ELF-1 (cell line): ENCODE measurements at places on chromosomes 11 and 22.

GRCh38 chr11:60858731-60859464 is 3.1 kb upstream of the PTGDR2 start:
- DNase-seq = no peak

DNA sequence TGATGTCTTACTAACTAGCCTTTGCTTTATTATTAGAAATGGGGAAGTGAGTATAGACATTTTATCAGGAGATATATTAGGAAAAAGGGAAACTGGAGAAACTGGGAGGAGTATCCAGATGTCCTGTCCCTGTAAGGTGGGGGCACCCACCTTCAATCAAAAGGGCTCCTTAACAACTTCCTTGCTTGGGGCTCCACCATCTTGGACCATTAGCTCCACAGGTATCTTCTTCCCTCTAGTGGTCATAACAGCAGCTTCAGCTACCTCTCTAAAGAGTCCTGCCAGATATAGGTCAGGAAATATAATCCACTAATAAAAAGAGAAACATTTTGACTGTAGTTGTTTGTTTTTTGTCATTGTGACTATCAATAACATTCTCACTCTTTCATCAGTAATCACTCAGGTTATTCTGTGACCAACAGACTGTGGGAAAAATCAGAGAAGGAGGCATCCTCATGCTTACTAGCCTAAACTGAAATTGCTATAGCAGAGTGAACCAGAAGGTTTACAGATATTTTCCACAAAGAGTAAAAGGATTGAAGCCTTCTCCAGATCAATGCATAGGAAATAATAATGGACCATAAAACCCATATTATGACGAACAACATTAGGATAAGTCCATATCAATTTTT is 10.4 kb downstream of the OR51B4 start:
- DNase-seq = peak; percentile 13

DNA sequence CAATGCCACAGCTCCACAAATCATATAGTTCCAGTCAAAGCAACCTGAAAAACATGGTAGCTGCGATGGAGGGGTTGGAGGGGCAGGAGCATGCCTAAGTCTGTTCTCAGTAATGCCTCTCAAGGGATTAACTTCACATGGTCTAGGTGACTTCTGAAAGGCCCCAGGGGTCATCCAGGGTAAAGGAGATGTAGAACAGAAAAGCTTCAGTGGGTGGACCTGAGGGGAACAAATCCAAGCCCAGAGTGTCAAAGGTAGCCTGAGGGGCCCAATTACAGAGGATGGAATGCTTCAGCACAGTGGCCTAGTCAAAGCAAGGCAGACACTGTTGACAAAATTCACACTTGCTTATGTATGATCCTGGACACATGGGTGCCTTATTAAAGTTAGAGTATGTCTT is 23.3 kb downstream of the OR4D9 start:
- DNase-seq = peak; percentile 90

DNA sequence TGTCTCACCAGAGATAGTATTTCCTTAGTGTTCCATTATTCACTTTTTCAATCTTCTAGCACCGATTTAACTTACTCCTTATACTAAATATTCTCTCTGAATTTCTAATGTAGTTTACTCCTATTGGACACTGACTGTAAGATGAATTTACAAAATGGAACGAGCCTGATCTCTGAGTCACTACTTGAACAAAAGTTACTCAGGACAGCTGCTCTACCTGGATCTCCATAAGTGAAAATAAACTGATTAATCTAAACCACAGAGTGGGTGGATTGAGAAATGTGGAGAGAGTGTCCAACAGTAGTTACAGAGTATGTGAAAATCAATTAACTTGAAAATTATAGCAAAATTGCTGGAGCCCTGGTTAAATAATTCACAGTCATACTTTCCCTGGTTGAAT is 141.7 kb upstream of the CHORDC1 start:
- DNase-seq = no peak

GRCh38 chr22:42613872-42614301 is 796 bp downstream of the POLDIP3 start:
- DNase-seq = peak; percentile 91

- DNase-seq = no peak
Observed at GRCh38 chr11:113667801-113668200, 38.3 kb downstream of the TMPRSS5 start.

DNA sequence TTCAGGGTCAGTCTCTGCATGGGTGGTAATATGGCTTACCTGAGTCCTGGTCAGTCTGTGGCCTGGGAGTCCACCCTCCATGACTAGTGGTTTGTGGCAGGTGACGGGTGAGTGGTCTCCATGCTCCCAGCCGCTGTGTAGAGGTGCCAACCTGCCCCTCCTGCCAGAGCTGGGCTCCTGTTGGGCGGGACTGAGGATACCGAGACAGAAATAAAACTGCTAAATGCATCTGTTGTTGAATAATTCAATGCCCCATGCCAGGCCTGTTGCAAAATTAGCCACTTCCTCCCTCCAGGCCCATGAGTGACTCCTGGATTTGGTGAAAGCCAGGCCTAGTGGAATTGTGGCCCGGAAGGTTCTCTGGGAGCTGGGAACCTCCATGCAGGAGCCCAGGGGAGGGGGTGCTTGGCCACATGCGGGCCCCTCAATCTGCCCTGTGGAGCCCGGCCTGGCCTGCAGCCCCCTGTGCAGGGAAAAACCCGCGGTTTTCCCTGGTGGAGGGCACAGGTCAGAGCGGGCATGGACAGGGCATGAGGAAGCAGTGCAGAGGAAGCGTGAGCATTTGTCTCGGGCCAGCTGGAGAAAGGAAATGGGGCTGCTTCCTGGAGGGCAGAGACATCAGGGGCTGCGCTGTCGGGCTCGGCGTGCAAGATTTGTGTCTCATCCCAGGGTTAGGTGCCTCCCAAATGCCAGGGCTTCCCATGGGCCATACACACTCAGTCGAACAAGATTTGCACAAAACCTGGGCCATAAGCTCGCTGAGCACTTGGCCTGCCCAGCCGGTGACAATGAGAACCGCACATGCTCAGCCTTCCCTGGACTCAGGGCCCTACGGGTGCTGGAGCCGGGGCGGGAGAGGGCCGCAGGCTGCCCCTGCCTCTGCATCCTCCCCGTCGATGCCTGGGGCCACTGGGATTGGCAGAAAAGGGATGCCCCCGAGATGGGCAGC is 66.9 kb downstream of the KCNQ1 start:
- DNase-seq = no peak

GRCh38 chr11:93288079-93288478 is 42.5 kb upstream of the DEUP1 start:
- DNase-seq = no peak

DNA sequence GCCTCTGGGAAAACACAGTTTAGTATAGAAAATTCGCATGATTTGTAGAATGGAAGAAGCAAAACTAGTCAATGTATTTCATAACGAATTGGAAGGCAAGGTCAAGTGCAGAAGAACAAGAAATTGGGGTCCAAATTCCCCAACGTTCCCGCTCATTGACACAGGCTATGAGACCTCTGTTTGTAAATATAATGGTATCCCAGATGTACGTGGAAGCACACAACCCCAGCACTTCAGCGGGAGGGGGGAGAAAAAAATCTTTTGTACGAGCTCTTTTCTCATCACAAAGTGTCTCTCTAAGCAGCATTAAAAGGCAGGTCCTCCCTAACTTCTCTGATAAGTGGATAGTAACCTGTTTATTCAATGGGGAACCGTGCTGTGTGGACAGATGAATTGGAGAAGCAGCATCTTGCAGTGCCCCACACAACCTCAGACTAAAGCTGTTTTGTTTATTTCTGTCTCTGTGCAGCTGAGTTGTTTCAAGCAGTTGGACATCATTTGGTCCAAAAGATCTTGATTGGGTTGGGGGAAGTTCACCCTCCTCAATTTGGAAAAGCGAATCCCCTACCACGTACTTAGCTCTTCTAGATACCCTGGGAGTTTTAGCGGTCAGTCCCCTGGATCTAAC is 1.1 kb upstream of the GAB2 start:
- peak; percentile 13 for DNase-seq

DNA sequence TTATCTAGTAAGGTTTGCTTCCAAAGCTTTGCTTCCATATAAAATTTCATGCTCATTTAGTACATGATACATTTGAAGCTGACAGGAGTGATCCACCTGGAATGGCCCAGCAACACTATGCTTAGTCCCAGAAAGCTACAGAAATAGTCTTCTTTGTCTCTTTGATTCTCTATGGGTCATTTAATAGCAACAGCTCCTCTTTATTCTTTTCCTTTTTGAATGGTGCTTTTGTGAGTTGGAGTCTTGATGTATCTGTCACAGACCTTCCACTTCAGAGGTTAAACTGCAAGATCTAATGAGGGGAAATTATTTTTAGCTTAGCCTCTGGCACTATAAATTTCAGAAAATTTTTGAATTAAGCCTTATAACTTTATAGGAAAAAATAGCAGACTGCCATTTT is 509.5 kb downstream of the KCNA4 start:
- no peak for DNase-seq

DNA sequence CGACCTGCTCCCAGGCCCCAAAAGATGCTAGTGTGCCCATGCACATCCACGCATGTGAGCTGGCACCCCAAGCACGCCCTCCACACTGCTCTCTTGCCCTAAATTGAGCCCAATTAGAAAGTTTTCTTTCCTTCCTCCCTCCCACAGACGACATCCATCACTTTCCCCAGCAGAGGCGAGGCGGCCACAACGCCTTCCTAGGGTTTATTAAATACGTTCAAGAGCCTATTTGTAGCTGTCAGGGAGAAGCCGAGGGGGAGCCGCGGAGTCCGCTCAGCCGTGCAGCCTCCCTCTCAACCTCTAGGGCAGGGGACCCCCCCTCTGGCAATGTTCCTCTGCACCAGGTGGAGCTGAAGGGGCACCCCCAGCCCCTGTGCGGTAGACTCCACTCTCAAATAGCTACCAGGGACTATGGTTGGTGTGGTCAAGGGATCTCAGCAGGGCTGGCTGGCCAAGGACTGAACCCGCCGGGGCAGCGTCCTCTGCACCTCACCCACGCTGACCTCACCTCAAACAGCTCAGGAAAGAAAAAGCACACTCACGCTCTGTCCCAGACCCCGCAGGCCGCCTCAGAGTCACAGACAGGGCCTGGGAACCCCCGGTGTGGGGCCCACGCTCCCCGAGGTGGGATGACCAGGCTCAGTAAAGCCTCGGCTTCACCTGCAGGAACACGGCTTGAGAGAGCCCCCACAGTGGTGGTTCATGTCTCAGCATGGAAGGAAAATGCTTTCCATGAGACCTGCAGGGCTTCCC is 152.4 kb downstream of the DSCAML1 start:
- DNase-seq = no peak

GRCh38 chr11:63609536-63609935 is 4.7 kb downstream of the PLAAT3 start:
- no peak for DNase-seq

DNA sequence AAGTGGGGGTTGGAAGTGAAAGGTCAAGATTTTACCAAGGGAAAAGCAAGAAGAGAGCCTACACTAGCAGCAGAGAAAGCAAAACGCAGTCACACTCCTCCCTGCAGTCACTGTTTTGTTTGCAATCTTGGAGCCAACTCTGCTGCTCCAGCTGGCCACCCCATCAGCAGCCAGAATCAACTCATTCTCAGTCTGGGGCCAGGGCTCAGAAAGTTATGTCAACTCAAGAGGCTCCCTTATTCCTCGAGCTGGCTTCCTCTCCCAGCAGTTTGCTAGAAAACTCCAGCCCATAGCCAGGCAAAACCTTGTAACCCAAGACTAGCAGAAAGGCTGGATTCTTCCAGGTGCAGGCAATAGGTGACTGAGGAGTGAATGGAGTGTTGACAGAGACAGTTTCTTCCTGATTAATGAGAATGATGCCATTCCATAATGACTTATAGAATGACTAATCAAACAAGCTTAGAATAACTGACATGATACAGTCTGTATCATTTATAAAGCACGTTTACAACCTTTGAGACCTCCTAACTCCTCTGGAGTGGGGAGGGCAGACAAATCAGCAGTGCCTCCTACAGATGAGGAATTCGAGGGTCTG is 53.4 kb downstream of the P4HA3 start:
- no peak for DNase-seq
